GM04504 (cell line): ENCODE measurements at places on chromosomes 7 and 10.

DNA sequence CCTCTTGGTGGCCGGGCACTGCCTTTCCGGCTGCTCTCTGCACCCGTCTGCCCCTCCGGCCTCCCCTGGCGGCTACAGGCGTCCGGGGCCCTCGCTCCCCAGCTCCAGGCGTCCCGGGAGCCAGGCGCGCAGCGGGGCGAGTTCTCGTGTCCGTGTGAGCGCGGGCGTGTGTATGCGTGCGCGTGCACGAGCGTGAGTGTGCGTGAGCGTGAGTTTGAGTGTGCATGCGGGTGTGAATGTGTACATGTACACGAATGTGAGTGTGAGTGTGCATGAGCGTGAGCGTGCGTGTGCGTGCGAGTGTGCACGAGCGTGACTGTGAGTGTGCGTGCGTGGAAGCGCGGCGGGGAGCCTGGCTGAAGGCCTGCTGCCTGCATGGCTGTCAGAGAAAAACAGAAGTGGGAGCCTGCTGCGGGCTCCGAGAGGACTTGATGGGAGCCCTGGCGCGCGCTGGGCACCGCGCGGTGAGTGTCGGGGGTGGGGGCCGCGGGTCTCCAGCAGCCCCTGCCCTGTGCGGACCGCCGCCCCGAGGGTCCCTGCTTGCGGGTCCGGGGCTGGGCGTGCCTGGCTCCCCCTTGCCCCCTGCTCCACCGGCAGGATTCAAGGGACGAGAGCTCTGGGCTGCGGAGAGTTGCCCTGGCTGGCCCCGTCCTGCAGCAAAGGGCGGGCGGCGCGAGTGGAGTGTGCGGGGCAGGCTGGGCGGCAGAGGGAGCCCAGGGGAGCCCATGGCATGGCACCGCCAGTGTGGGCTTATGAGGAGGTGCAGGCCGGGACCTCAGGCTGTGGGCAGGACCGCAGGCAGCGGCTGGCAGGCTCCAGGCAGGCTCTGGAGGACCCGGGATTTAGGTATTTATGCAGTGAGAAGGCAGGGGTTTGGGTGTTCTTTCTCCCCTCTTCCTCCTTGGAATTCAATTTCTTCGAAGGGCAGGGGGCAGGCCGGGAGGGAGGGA is 75.8 kb upstream of the EN2 start:
- DNase-seq: no peak

- no peak for DNase-seq
These were observed 906 bp downstream of the CDK1 start for GRCh38 chr10:60778971-60779796.

- DNase-seq: no peak
These were observed 63.9 kb upstream of the CHST15 start for GRCh38 chr10:124157271-124157681.

DNA sequence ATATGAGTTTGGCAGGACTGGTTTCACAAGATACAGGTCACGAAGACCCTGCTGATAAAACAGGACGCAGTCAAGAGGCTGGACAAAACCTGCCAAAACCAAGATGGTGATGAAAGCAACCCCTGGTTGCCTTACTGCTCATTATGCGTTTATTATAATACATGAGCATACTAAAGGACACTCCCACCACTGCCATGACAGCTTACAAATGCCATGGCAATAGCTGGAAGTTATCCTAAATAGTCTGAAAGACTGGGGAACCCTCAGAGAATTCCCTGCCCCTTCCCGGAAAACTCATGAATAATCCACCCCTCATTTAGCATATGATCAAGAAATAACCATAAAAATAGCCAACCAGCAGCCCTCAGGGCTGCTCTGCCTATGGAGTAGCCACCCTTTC is 73.1 kb downstream of the TEX36 start:
- DNase-seq: no peak

DNA sequence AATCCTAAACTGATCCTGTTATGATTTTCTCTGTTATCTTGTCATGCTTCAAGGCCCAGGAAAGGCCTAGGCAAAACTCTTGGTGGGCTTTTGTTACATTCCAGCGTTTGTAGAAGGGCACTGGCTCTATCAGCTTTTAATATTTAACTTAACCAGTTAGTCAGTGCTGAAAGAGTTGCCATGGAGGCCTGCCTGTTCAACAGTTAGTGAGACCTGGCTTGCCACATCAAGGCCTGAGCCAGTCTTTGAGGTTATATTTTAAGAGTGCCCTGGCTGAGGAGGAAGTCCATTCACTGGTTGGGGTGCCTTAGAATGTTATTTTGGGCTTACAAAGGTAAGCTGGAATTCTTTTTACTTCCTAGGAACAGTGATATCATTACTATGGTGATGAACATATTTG is 144.1 kb upstream of the NRG3 start:
- no peak for DNase-seq

- DNase-seq: peak; percentile 67
These were observed 16.2 kb downstream of the CSTF2T start for GRCh38 chr10:51683031-51683691.

DNA sequence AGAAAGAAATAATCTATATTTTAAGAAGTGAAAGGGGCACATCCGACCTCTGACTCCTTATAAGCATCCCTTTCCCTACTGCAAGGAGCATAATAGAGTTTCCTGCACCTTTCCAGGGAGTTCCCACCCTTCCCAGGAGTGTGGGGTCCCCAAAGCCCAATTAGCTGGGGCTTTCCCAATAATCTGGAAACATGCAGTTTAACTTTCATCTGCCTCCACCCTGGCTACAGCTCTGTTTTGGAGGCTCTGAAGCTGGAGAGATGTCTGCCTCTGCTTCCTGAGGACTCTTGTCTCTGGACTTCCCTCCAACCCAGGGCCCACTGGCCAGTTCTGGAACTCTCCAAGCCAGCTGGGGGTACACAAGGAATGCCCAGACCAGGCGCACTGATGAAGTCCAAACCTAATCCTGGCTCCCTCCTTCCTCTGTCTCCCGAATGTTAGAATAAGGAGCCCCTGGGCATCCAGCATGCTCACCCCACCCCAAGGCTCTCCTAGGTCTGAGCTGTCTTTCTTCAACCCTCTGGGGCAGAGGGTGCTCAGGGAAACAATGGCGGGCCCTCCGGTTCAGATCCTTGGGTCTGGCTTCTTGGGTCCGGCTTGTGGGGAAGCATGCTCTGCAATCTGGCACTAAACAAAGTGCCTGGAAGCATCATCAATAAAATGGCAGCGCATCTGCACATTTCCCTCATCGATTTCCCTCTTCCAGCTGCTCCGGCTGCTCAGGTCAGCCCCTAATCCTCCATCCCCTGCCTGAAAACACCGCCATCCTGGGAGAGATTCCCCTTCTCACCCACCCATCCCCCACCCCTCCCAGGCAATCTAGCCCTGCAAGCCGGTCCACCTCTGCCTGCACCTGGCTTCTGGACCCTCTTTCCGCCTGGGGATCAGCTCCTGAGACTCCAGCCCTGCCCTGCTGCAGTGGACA is 13.3 kb downstream of the HOXA4 start:
- no peak for DNase-seq

GRCh38 chr10:122208571-122209430 is 62.3 kb upstream of the BTBD16 start:
- DNase-seq: no peak

GRCh38 chr10:69489506-69490090 is 38.3 kb downstream of the TSPAN15 start:
- DNase-seq: no peak

DNA sequence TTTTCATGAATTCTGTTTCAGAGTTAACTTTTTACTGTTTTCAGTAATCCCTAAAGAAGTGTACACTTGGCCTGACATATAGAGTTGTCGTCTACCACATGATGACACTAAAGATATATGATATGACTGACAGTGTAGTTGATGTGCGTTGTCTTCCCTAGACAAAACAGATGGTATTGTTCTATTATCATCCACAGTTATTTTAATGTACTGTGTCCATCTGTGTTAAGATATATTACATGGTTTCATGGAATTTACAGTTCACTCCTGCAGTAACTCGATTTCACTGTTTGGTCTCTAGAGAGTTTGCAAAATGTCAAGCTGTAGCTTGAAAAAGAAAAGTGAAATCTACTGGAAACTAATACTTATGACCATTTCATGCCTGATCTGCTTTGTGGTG is 18.1 kb downstream of the FOXP2 start:
- no peak for DNase-seq

- peak; percentile 14 for DNase-seq
These were observed 1106.2 kb downstream of the NRG3 start for GRCh38 chr10:82981137-82981723.

DNA sequence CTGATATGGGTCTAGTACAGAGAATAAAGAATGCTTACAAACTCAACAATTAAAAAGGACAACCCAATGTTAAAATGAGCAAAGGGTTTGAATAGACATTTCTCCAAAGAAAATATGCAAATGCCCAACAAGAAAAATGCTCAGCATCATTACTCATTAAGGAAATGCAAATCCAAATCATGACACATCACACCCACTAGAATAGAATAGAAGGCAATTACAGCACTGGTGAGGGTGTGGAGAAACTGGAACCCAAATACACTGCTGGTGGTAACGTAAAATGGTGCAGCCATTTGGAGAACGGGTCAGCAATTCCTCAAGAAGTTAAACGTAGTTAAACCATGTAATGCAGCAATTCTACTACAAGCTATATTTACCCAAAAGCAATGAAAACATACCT is 53.8 kb downstream of the KDM7A start:
- DNase-seq: no peak

DNA sequence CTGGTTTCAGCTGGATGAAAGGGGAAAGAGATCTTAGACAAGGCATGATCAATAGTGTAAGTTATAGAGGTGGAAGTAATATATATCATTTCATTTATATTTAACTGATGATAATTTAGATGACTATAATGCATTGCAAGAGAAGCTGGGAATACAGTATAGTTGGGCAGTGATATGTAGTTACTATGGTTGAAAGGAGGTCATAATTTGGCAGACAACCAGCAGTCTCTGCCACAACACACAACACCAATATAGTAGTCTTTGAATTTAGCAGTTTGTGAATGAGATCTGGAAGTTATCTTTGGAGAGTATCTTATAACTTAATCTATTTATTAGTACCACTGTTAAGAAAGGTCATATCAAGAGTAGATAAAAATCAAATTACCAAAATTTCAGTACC is 39.9 kb downstream of the TAX1BP1 start:
- DNase-seq: no peak

GRCh38 chr10:124864421-124865193 is 63.0 kb downstream of the ABRAXAS2 start:
- no peak for DNase-seq

DNA sequence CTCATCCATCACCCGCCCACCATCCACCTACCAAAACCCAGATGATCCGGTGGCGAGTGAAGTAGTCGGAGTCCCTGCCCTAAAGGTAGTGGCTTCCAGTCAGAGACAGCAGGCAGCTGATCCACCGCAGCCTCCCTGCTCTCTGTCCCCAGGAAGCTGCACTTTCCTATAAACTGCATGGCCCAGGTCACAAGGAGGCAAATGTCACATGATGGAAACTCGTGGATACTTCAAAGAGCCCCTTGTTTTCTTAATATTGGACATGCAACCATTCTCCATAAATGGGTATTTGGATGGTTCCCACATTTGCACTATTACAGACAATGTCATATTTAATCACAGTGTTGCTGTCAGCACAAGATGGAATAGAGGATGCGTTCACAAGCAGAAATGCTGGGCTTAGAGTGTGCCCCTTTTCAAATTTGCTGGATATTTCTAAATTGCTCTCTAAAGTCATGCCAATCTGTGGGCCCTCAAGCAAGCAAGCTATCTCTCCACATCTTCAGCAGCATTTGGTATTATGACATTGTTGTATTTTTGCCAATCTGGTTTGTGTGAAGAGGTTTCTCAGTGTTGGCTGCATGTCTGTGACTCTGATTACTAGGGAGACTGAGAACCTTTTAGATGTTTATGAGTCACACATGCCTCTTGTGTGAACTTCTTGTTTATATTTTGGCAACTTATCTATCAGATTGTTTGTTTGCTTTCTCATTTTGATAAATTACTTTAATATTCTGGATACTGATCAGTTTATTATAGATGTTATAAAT is 822.0 kb downstream of the TNS3 start:
- DNase-seq: peak; percentile 78

GRCh38 chr10:71239946-71240795 is 27.8 kb downstream of the UNC5B start:
- no peak for DNase-seq
